ENCODE measurements at places on chromosomes 12 and 14.

GRCh38 chr12:46998811-46999368, 80.5 kb upstream of the PCED1B start:
- no peak for DNase-seq

- no peak for DNase-seq
These were observed 298.6 kb downstream of the DPF3 start for GRCh38 chr14:72595152-72595862.

DNA sequence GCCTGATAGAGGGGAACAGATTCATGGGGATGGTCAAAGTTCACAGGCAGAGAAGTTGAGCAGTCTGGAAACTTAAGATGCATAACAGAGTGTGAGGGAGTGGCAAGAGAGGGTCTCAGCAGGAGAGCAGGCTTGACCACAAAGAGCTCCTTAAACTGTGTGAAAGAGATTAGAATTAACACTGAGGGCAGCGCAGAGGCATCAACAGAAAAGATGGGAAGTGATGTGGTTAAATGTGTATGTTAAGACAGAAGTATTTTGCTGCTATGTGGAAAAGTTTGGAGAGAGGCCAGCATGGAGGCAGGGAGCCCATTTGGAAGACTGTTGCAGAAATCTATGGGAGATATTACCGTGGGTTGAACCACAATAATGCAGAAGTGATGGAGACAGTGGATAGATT, 122.7 kb upstream of the LMNTD1 start:
- DNase-seq = no peak

- DNase-seq = no peak
These were observed 607.0 kb downstream of the BCL11B start for GRCh38 chr14:98665007-98665406.

DNA sequence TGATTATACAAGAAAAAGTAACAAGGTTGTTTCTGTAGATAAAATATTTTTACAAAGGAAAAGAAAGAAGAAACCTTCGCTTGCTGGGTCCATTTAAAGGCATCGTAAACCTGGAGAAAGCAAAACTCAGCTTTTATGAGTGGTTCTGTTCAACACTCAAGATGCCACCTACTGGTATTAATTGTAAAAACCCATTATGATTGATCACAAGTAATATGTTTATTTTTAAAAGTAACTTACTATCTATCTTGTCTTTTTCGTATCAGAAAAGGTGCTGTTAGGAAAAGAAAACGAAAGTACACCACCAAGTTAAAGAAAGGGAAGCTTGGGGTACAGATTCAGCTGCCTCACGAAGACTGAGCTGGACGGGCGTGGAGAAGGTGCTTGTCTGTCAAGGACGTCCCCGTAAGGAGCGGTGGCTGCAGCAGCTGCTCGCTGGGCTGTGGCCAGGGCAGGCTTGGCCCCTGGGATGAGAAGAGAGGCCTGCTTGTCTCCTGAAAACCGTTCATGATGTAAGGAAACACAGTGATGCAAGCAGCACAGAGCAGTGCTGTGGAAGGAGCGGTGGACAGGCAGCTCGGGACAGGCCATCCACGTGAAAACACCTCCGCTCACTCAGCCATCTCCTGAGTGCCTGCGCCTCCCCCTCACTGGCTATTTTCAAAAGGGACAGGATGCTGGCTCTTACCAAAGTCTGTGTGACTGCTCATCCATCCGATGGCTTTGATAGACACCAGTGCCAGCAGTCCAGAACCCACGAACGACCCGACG, 25.0 kb downstream of the SLC15A4 start:
- peak; percentile 39 for DNase-seq

- no peak for DNase-seq
These were observed 115.6 kb upstream of the METAP2 start for GRCh38 chr12:95358111-95359083.

- peak; percentile 56 for DNase-seq
These were observed 844 bp downstream of the DPF3 start for GRCh38 chr14:72892879-72893635.

DNA sequence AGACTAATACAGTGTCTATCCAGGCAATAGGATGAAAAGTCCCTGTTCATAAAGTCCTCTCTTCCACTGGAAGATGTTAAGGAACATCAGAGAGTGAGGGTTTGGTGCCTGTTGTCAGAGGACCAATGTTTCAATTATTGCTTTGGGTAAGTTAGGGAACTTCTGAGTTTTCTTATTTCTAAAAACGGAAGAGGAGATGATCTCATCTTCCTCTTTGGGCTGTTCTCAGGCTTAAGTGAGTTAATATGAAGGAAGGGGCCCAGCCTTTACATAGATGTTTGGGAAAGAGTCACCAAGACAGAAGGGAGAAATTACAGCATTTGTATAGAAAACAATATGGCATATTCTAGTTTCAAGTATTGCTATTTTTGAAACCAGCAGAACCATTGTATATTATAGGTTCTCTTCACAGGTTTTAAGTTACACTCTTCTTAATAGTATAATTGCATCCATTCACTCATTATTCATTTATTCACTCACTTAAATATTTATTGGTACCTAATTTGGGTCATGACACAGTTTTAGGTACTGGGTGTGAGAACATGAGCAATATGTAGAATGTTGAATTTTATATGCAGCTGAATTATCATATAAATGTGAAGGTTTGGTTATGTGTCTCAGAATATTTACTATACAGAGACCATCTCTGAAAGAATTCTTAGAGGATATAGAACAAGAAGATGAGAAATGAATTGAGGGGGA, 68.5 kb upstream of the LRIG3 start:
- no peak for DNase-seq

GRCh38 chr12:121795034-121795968, 1.8 kb upstream of the RHOF start:
- peak; percentile 89 for DNase-seq

DNA sequence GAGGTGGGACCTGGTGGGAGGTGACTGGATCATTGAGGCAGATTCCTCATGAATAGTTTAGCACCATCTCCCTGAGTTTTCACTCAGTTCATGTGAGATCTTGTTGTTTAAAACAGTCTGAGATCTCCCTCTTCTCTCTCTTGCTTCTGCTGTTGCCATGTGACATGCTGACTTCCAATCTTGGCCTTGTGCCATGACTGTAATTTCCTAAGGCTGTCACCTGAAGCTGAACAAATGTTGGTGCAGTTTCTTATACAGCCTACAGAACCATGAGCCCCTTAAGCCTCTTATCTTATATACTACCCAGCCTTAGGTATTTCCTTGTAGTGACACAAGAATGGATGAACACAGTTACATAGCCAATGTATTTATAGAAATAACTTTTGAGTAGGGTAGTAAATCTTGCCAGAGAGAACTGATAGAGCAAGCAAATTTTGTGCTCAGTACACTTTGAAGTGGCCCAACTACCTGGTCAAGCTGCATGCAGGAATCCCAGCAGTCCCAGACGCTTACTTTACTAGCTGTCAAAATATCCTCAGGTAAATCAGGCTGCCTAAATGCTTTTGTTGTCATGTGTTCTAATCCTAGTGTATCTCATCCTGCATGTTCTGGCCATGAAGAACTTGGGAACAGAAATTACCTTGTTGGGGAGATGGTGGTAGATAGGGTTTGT, 445.6 kb upstream of the MIS18BP1 start:
- no peak for DNase-seq

- DNase-seq = no peak
These were observed 332.5 kb downstream of the MED13L start for GRCh38 chr12:115944837-115945490.

- DNase-seq = no peak
These were observed 101.1 kb upstream of the SFSWAP start for GRCh38 chr12:131609762-131610161.

GRCh38 chr14:65179918-65180724, 77.8 kb upstream of the MAX start:
- DNase-seq = peak; percentile 39

Measured in natural killer cell (primary cell).